ENCODE measurements at places on chromosomes 6 and 20. TPM values are rescaled to one million over a fixed set of nuclear protein-coding genes. Genes with fewer than 3 reads are reported as not detected.

- DNase-seq = no peak
Observed at GRCh38 chr20:59309218-59309617, 8.8 kb downstream of the EDN3 start.

GRCh38 chr20:25460566-25461280 is 53.2 kb downstream of the GINS1 start:
- DNase-seq = no peak

- DNase-seq = no peak
Observed at GRCh38 chr20:49430320-49430719, 52.1 kb downstream of the KCNB1 start.

DNA sequence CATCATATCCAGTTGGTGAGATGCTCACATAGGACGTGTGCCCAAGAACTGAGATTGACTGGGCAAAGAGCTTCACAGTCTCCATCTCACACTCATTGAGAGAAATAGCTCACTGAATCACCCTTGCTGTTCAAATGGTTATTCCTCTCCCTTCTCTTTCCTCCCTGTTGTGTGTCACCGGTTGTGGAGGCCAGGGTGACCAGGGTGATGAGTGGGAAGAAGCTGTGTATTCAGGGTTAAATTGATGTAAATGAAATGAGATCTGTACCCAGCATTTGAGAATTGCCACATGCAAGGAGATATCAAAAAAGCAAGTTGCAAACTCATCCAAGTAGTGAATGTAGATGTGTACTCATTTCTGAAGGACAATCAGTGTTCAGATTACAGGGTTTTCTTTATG is 36.6 kb upstream of the VAPB start:
- no peak for DNase-seq

The PAK5 gene
- not detected for polyA plus RNA-seq
